Fibroblast of the conjunctiva (primary cell): ENCODE measurements at places on chromosomes 4 and X.

- no peak for DNase-seq
Observed at GRCh38 chr4:152540293-152540674, 4.4 kb upstream of the FBXW7 start.

GRCh38 chr4:161894493-161895167 is 269.2 kb downstream of the FSTL5 start:
- DNase-seq: no peak

DNA sequence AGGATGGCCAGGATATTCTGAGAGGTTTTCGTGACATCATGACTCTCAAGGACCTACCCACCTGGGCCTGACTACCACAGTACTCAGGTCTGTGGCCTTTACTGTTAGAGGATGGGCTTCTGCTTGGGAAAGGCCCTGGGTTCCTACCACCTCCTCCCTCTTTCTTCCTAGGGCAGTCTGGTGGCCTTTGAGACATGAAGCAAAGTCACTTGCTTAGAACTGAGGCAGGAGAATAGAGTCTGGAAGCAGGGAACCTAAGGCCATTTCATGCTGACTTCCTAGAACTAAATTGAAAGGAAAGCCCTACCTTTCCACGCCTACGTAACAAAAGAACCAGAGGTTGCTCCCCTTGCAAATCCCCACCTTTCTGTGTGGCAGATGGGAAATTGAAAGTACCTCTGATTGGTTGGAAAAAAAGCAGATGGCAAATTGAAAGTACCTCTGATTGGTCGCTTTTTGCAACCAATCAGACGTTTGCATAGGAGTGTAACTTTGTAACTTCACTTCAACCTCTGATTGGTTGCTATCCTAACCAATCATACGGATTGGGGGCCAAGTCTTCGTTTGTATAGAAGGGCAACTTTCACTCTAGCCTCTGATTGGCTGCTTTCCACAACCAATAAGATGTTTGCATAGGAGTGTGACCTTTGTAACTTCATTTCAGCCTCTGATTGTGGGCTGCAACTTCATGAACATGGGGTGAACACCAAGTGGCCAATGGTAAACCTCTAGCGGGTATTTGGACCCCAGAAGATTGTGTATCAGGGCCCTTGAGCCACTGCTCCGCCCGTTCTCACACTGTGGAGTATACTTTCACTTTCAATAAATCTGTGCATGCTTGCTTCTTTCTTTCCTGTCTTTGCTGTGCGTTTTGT is 9.9 kb upstream of the AKAP14 start:
- DNase-seq: no peak

- no peak for DNase-seq
Observed at GRCh38 chr4:99352602-99353537, at the start of gene ADH1C. TSS of gene ADH1C (minus strand) at chr4:99352746. CDS start at chr4:99352675, 71 bp downstream.
